ENCODE measurements at places on chromosomes 13 and 19. TPM values are rescaled to one million over a fixed set of nuclear protein-coding genes. Genes with fewer than 3 reads are reported as not detected.

RNF17 gene
- not detected for total RNA-seq

PLK5 gene
- not detected for total RNA-seq

SGCG gene
- not detected for total RNA-seq

SWSAP1 gene
- total RNA-seq = 2.7 TPM

TSC22D1 gene
- 52.4 TPM for total RNA-seq

PSG6 gene
- total RNA-seq = 0.89 TPM

FCER2 gene
- total RNA-seq = not detected

CCDC9 gene
- total RNA-seq = 2.1 TPM
